Eye (tissue), 1 donor: ENCODE measurements at places on chromosomes 7 and 10.

DNA sequence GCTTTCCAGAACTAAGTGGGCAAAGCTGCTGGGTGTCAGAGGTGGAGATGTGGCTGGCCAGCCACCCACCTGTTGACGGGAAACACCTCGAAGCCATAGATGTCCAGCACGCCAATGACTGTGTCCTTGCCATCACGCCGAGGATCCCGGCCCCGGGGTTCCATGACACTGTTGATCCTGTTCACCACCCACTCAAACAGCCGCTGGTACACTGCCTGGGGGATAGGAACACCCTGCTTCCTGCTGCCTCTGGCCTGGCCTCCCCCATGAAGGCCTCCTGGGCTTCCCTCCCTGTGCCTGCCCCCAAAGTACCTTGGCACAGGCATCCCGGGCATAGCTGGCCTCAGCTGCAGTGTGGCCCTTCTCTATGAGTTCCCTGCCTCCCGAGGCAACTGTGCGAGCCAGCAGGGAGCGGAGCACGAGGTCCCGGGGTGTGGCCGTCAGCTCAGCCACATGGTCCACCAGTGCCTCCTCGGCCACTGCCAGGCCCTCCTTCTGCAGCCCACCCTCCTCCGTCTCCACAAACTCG is 8.2 kb downstream of the MYO1G start:
- no peak for DNase-seq

DNA sequence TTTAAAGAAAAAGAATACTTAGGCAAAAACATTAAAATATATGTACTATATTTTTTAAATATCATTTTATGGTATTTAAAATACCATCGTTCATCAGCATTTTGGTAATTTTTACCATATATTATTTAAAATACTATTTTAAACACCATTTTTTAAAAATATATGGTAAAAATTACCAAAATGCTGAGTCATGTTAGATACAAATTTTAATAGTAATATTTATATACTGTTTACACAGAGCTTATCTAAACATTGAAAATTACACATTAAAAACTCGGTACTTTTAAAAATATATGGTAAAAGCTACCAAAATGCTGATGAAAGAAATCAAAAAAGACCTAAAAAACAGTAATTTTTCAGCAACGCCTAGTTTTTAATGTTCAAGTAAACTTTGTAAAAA is 105.6 kb downstream of the TPK1 start:
- DNase-seq, result no peak

DNA sequence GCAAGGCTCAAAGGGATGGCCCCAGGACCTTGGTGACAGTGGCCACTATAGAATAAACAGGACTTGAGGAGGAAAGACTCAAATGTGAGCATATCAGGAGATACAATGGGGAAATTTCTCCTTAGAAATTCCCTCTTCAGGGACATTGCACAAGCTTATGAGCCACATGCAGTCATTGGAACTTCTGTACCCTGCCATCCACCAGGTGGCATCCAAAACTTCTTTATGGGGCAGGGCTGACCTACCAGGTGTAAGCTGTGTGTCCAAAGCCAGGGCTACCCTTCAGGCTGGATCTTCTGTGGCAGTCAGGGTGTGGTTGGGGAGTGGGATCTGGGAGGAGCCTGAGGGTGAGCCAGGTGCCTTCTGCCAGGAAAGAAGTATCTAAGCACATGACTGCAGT is 36.6 kb upstream of the LRRC18 start:
- DNase-seq, result no peak

- no peak for DNase-seq
Measured at GRCh38 chr10:104322416-104322782, 15.9 kb downstream of the ITPRIP start.

GRCh38 chr7:134669845-134670373 is 23.3 kb downstream of the BPGM start:
- peak; percentile 39 for DNase-seq

DNA sequence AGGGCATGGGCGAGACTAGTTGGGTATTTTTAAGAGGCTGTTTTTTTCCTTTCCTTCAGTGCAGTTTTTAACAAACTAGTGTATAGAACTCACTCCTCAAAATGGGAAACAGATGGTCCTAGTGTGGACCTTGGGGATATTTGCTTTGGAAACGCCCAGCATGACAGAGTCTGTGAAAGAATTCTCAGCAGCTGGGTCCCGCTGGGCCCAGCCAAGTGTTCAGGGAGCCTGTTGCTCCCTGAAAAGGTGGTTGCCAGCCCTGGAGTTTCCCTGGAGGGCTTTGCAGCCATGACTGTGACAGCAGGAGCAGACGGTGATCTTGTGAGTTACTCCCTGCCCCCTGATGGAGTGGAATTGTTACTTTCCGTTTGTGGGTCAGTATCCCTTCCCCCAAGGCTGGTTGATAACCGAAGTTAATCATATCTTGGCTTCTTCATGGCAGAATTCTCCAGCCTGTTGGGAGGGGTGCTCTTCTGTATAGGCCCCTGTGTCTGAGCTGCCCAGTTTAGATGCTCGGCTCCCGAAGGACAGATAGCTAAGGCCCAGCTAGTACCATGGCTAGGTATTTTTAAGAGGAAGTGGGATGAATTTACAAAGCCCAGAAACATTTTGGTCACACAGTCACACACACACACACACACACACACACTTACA is 278.6 kb upstream of the HABP2 start:
- DNase-seq, result peak; percentile 68

- no peak for DNase-seq
Measured at GRCh38 chr10:62284221-62284620, 15.6 kb upstream of the RTKN2 start.
